Activated T-helper 1 cell treated with anti-CD3 and anti-CD28 coated beads, Interleukin-2, amount 50 U/mL, for 16 hours (primary cell): ENCODE measurements at places on chromosomes 2 and 18.
A peak's percentile ranks its signal among the peaks of the same experiment; 100 is the strongest.

- no peak for DNase-seq
Measured at GRCh38 chr18:79875931-79876461, 75.5 kb downstream of the SLC66A2 start.

GRCh38 chr2:25301453-25302352 is 40.0 kb downstream of the DNMT3A start:
- DNase-seq, result peak; percentile 48

GRCh38 chr2:102261467-102262135 is 49.8 kb upstream of the IL1RL1 start:
- no peak for DNase-seq

- DNase-seq, result peak; percentile 23
Measured at GRCh38 chr2:230824406-230824978, 40.2 kb upstream of the ITM2C start.

- DNase-seq, result no peak
Measured at GRCh38 chr2:112642966-112643365, 2.8 kb upstream of the SLC20A1 start.

DNA sequence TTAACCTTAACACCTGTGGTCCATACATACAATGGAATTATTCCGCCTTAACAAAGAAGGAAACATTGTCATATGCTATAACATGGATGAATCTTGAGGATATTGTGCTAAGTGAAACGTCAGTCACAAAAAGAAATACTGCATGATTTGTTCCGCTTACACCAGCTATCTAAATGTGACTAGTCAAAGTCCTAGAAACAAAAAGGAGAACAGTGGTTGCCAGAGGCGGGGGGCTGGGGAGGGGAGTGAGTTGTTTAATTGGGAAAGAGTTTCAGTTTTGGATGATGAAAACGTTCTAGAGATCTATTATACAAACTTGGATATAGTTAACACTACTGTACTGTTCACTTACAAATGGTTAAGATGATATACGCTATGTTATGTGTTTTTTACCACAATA is 72.0 kb downstream of the SPRED2 start:
- DNase-seq, result no peak

DNA sequence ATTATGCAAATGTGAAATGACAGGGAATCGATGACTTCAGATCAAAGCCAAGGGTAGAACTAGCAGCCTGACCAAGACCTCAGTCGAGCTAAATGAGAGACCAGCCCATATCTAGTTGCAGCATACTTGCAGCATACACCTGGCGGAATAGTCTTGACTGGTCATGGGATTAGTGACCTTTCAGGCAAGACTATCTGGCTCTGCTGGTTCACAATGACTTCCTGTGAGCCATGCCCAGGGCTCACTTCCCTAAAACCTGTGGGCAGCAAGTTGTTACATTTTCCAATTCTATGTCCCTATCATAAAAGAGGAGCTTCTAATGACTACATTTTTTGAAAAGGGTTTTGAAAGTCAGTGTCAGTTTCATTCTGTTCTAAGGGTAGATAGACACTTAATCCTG is 1624.9 kb upstream of the CELF4 start:
- no peak for DNase-seq
